ENCODE measurements at places on chromosomes 5 and 9.

GRCh38 chr5:77066823-77067442 lies 20.2 kb downstream of the ZBED3 start:
- DNase-seq, result no peak

DNA sequence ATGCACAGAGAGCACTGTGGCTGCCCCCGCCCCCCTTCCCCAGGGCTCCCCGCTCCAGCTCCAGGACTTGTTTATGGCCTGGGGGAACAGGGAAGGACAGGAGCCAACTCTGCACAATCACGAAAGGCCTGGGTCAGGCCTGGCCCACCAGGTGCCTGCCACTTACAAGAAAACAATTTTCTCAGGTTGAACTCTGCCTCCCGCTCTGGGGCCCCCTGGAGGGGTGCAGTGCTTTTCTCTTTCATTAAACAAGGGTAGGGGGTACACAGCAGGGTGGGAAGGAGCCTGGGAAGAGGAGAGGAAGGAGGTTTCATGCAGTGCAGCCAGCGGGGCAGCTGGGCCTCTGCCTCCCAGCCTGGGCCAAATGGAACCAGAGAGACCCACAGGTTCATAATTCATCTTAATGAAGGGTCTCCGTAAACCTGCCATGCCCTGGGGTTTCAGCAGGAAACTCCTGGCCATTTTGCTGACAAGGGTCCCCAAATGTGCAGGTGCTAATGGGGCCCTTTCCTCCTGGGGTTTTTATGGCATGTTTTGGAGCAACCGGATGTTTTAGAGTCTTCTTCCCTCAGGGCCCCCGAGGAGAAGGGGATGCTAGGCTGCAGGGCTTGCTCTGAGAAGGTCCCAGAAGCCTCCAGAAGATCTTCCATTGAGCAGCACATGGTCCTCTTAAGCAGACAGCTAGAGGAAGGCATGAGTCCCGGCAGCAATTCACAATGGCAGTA lies 219.8 kb downstream of the SLIT3 start:
- no peak for DNase-seq

GRCh38 chr9:96513622-96514021 lies 63.7 kb downstream of the HABP4 start:
- no peak for DNase-seq

DNA sequence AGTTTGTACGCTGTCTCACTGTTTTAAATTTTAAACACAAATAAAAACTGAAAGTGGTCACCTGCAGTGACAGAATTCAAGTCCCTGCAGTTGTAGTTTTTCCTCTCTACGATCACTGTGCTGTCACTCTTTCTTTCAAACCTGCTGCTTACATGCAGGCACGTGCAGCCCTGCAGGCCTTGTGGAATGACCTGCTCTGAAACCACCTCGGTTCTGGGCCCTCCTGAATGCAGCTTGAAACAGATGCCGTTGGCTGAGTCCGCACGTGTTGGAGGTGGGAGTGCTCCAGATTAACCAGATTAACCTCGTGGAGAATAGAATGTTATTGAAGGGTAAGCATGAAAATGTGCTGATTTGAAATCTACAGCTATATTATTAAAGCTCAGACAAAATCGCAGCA lies 126.0 kb upstream of the ERCC6L2 start:
- DNase-seq, result no peak

GRCh38 chr5:6081727-6082210 lies 296.6 kb downstream of the MED10 start:
- no peak for DNase-seq

DNA sequence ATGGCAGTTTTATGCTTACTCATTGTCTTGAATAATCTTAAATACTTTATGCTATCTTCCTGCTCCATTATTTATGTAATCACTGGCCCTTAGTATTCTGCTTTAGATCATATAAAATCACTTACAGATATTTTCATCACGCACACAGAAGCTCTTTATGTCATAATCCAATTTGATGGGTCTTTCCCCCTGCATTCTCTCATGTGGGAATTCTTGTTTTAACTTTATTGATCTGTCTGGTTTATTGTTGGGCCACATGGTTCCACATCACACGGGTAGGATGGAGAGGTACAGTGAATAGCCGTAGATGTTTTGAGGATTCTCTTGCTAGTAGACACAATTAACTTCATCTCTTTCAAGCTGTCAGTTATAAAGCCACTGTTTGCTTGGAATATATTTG lies 27.0 kb downstream of the PLPPR1 start:
- no peak for DNase-seq

- DNase-seq, result no peak
These were observed 27.2 kb downstream of the RUSC2 start for GRCh38 chr9:35517131-35517530.

- DNase-seq, result no peak
These were observed 32.8 kb upstream of the CPEB4 start for GRCh38 chr5:173855162-173855994.

DNA sequence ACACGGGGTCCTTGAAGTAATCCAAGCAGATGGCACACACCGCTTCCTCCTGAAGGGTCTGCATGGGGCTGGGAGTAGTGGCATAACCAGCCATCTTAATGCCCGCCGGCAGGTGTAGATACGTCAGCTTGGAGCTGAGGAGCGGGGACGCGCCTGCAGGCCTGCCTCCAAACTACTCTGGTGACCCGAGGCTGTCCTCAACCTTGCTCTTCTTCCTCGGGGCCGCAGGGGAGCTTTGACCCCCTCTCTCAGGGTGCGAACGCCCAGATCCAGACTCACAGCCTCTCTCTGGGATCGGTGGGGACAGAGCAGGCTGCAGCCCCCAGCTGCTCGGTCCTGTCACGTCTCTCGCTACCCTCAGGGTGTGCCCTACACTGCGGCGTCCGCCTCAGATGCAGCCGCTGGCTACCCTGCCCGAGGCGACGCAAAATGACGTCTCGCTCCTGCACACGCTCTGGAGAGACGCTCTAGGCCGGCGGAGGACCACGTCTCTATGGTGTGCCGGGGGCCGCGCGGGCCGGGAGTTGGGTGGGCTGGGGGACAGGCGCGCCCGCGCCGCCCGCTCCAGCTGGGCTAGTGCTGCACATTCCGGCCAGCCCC lies at the start of gene TRIM52:
TSS of gene TRIM52 (minus strand) at position 424 of the 600 bp plus-strand sequence. CDS start at position 94, 330 bp downstream.
- peak; percentile 89 for DNase-seq

- DNase-seq, result peak; percentile 89
These were observed 73.5 kb upstream of the PRSS3 start for GRCh38 chr9:33721674-33722358.

- no peak for DNase-seq
These were observed 287.3 kb upstream of the NUDT12 start for GRCh38 chr5:103849934-103850333.

- DNase-seq, result no peak
These were observed 59.2 kb upstream of the TRAF1 start for GRCh38 chr9:120985819-120986222.

DNA sequence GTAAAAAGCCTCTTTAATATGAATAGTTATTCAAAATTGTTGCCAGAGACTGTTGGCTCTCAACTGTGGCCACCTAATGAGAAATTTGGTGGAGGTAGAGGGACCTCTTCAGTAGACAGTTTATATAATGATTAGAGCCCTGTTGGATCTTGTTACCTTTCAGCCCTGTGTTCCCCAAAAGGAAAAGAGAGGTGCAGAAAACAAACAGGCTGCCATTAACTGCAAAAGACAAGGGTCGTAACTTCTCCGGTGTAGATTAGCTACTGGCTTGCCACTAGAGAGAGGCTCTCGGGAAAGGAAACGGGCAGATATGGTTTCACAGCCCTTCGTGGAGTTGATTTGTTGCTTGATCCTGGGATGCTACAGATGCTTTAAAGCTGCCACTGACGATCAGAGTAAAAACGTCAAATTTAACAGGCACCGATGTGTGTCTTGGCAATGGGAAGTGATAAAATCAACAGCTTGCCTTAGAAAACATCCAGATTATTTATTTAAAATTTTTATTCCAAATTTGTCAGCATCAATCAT lies 7.8 kb downstream of the FST start:
- DNase-seq, result no peak
